Thymus (tissue), 14 donors: ENCODE measurements at places on chromosomes 2 and 18. TPM values are rescaled to one million over a fixed set of nuclear protein-coding genes. Genes with fewer than 3 reads are reported as not detected.

GRCh38 chr2:170845343-170845742 lies 28.7 kb downstream of the GAD1 start:
- H3K4me3 ChIP-seq = no peak overlapping the region
- H3K27ac ChIP-seq = no peak overlapping the region
- no peaks in the 10 kb centered on the region for H3K4me1 ChIP-seq
- no peaks in the 10 kb centered on the region for H3K27me3 ChIP-seq
- no peak for DNase-seq

- H3K36me3 ChIP-seq = no peaks in the 10 kb centered on the region
- H3K27ac ChIP-seq = peak overlapping the region; percentile 56
- H3K27me3 ChIP-seq = no peaks in the 10 kb centered on the region
- peak; percentile 43 for DNase-seq
- H3K4me3 ChIP-seq = peak overlapping the region; percentile 70
Measured at GRCh38 chr18:13137670-13138419, 80.7 kb upstream of the LDLRAD4 start.

- no peak overlapping the region for H3K4me3 ChIP-seq
- DNase-seq = no peak
- no peak overlapping the region for H3K27ac ChIP-seq
- H3K4me1 ChIP-seq = no peaks in the 10 kb centered on the region
- H3K27me3 ChIP-seq = no peaks in the 10 kb centered on the region
- no peaks in the 10 kb centered on the region for H3K36me3 ChIP-seq
Measured at GRCh38 chr18:33596178-33596854, 18.3 kb downstream of the ASXL3 start.

- H3K36me3 ChIP-seq = no peaks in the 10 kb centered on the region
- peaks cover 10% of the 10 kb centered on the region for H3K4me1 ChIP-seq
- no peak for DNase-seq
- H3K27ac ChIP-seq = no peak overlapping the region
- H3K4me3 ChIP-seq = no peak overlapping the region
Measured at GRCh38 chr18:10138719-10139118, 224.9 kb downstream of the VAPA start.

DNA sequence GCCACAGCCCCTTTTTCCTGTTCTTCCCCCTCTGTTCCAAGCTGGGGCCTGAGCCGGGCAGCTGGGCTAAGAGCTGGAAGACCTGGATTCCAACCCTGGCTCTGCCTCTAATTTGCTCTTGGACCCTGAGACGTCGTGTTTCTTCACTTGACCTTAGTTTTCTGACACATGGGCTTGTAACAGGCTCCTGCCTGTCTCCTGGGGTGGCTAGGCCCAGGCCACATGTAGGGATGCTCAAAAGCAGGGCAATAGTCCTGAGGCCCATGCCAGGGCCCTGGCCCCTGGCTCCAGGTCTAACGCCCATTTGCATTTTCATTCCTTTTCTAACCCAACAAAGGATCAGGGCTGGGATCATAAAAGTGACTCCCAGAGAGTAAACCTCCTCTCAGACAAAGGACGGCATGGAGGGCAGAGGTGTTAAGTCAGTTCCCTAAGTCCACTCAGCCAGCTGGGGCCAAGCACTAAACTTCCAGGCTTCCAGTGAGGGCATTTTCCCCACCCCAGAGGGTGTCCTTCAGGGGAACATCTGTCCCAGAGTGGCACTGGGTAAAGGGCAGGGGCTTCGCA lies 16.6 kb upstream of the DNMT3A start:
- no peaks in the 10 kb centered on the region for H3K27me3 ChIP-seq
- no peaks in the 10 kb centered on the region for H3K36me3 ChIP-seq
- H3K4me3 ChIP-seq = no peak overlapping the region
- no peak for DNase-seq
- H3K27ac ChIP-seq = no peak overlapping the region

- H3K27me3 ChIP-seq = no peaks in the 10 kb centered on the region
- no peaks in the 10 kb centered on the region for H3K36me3 ChIP-seq
- no peak for DNase-seq
- no peak overlapping the region for H3K27ac ChIP-seq
Measured at GRCh38 chr2:236527159-236527630, 42.4 kb upstream of the ACKR3 start.

DNA sequence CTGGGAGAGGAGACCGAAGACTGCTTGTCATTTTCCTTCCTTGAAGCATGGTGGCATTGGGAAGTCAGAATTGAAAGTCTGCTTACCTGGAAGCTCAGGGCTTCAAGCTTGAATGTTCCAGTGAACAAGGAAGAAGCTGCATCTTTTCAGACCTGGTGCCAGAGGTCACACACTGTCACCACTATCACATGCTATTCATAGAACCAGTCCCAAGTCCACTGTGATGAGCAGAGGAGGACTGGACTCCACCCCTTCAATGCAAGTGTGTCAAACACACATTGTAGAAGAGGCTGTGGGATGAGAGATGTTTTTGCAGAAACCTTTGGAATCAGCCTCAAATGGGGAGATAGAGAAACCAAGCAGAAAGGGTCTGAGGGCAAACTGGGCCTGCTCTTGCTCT lies 81.4 kb downstream of the LYPD1 start:
- no peak overlapping the region for H3K27ac ChIP-seq
- H3K27me3 ChIP-seq = no peaks in the 10 kb centered on the region
- no peak for DNase-seq
- no peaks in the 10 kb centered on the region for H3K36me3 ChIP-seq
- no peaks in the 10 kb centered on the region for H3K4me1 ChIP-seq
- H3K4me3 ChIP-seq = no peak overlapping the region

DNA sequence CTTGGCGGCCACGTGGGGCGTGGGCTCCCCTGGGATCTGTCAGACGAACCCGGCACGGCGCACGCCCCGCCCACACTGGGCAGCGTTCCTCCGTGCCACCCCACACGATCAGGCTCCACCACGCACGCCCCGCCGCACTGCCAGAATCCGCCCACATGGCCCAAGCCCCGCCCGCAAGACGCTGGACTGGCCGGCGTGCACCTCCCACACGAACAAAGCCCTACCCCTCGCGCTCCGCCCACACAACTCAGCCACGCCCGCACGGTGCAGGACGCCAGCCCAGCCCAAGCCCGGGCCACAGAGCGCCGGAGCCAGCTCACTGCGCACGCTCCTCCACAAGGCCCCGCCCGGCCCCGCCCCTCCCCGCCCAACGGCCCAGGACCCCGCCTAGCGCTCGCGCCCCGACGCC lies 555 bp downstream of the TMEM18 start:
- H3K27me3 ChIP-seq = no peaks in the 10 kb centered on the region
- no peak for DNase-seq
- peaks cover 17% of the 10 kb centered on the region for H3K36me3 ChIP-seq
- H3K4me1 ChIP-seq = peaks cover 17% of the 10 kb centered on the region
- H3K4me3 ChIP-seq = peak overlapping the region; percentile 81

- H3K27me3 ChIP-seq = no peaks in the 10 kb centered on the region
- H3K27ac ChIP-seq = no peak overlapping the region
- DNase-seq = no peak
Measured at GRCh38 chr2:145114726-145115125, 594.8 kb upstream of the ZEB2 start.

DQX1 gene
- 0.14 TPM for total RNA-seq

GNAL gene
- total RNA-seq = 1.7 TPM

ZBTB7C gene
- total RNA-seq = 0.14 TPM

RAPGEF4 gene
- 2.0 TPM for total RNA-seq

ITGB6 gene
- total RNA-seq = 0.33 TPM

NT5DC4 gene
- total RNA-seq = 0.85 TPM
